ENCODE measurements at places on chromosomes 7 and 10. TPM values are rescaled to one million over a fixed set of nuclear protein-coding genes. Genes with fewer than 3 reads are reported as not detected.

GRCh38 chr7:36182854-36183604, 30.0 kb downstream of the EEPD1 start:
- peaks cover 10% of the 10 kb centered on the region for H3K36me3 ChIP-seq
- no peak for DNase-seq
- H3K27me3 ChIP-seq = no peaks in the 10 kb centered on the region
- H3K27ac ChIP-seq = no peak overlapping the region
- peaks cover 12% of the 10 kb centered on the region for H3K4me1 ChIP-seq

HOXA13 gene
- not detected for total RNA-seq

NRAP gene
- not detected for total RNA-seq

NANOS1 gene
- total RNA-seq = 0.15 TPM

Data from T-helper 17 cell (primary cell).